Endothelial cell (in vitro differentiated cells): ENCODE measurements at places on chromosomes 6 and 20.

DNA sequence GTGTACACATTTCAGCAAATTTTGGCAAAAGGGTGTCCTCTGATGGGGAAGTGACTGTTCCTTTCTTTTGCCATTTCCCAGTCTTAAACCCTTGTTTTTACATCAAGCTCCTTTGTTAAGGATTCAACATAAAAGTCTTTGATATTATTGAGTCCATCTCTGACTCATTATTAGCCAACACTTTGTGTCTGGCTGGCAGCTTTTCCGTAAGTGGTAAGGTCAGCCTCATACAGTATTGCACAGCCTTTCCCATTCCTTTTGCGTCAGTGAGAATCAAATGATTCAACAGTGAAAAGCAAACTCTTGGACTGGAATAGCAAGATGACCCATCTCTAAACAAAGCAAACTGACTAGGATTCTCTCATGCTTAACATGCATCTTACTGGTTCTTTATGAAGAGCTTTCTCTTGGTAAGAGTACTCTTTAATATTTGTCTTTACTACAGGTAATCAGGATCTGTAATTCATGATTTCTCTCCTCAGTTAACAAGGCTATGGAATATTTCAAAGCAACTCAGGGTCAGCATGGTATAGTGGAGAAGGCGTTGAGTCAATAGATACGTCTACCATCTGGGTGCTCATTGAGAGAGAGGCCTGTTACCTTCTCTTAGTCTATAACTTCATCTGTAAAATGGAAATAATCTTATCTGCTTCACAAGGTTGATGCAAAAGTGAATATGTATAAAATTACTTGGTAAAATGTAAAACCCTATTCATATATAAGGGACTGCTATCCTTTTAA lies 183.6 kb downstream of the PRL start:
- no peak for DNase-seq

DNA sequence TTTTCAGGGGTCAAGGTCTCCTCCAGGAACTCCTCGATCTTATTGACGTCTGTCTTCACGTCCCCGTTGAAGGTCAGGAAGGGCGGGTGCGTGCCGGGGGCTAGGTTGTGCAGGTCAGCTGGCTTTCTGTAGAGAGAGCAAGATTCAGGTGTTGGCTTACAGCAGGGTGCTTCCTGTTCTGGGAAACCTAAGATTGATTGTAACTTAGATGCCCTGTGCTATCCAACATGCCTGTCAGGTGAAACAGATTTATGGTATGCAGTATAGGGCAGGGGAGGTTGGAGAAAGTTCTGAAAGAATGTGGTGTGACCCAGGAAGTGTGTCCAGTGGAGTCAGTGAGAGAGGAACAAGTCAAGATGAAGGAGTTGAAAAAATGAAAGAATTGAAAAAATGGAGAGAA lies 66.4 kb downstream of the CLIC5 start:
- DNase-seq, result no peak

GRCh38 chr20:56989516-56989915 lies 276.9 kb downstream of the BMP7 start:
- no peak for DNase-seq

- no peak for DNase-seq
These were observed 22.9 kb upstream of the TMEM170B start for GRCh38 chr6:11514672-11515071.

GRCh38 chr6:38011937-38012336 lies 192.4 kb downstream of the ZFAND3 start:
- no peak for DNase-seq

- no peak for DNase-seq
These were observed 41.0 kb downstream of the SNX14 start for GRCh38 chr6:85552652-85553051.

DNA sequence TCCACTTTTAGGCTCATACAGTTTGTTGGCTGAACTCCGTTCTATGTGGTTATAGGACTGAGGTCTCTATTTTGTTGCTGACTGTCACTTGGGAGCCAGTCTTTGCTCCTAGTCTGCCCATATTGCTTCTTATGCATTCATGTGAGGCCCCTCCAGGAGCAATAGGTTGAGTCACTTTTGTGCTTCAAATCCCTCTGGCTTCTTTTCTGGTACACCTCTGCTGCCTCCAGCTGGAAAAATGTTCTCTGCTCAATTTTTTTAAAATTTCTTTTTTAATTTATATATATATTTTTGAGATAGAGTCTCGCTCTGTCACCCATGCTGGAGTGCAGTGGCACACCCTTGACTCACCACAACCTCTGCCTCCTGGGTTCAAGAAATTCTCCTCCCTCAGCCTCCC lies 42.7 kb upstream of the NOX3 start:
- no peak for DNase-seq

DNA sequence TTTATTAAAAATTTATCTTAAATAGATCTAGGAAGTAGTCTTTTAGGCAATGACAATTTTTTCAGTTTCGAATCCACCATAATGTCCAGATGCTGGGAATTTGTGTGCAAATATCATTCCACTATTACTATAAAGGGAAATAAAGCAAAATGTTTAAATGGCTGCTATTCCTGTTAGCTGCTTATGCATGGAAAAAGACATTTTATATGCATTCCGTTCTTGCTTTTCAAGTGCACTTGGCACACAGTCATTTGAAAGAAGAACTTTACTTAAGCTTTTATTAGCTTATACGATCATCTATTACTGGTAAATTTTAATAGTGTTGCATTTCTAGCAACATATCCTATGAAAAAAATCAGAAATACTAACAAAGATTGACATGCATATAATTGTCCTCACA lies 42.0 kb downstream of the PRL start:
- DNase-seq, result no peak

- peak; percentile 49 for DNase-seq
These were observed 10.1 kb upstream of the NHSL1 start for GRCh38 chr6:138509371-138509770.

GRCh38 chr6:92682516-92683398 lies 736.6 kb downstream of the EPHA7 start:
- no peak for DNase-seq

DNA sequence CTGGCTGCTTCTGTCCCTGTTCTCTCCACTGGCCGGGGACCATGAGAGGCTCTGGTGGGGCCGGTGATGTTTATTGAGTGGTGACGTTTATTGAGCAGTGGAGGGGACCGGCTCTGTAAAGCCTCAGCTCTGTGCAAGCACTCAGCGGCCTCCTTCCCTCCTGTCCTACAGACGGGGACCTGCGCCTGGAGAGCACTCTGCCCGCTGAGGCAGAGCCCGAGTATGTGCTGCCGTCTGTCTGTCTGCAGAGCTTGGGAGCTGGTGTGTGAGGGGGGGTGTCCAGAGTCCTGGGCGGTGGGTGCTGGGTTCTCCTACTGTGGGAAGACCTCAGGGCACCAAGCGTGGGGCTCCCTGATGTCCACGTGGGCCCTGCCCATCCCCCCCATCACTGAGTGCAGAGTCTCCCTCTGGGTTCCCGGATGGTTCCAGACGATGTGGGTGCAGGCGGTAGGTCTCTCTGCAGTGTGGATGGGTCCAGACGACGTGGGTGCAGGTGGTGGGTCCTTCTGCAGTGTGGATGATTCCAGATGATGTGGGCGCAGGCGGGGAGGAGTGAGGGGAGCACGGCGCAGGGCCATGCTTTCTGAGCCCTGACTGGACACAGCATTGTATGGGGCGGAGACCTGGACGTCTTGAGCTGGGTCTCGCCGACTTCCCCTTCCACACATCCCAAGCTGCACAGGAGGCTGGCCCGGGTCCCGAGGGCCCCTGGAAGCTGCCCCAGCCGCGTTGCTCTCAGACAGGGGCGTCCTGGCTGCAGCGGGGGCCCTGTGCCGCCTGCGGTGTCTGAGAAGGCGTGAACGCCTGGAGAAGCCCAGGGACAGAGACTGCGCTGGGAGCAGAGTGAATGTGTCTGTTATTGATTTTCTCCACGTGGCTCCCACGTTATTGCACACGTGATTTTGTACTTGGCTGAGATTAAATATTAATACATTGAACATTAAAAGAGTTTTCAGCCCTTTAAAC lies 14.9 kb upstream of the BHLHE23 start:
- no peak for DNase-seq

DNA sequence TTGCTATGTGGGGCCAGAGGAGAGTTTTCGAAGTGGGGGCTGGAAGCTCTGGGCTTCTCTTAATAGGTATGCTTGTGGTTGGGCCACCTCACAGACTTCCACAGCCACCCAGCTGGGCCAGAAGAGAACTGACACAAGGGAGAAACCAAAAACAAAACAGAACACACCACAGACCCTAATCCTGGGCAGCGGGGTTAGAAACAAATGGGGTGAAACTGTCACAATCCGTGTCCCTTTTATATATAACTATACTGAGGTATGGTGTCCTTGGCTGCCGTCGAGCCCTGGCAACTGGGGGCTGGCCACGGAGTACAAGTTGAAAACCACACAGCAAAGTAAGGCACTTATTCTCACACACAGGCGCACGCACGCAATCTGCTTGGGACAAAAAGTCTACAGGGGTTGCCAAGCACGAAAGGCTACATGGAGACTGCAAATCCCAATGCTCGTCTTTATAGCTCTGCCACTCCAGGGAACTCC lies 78.3 kb downstream of the TRAM2 start:
- DNase-seq, result no peak

DNA sequence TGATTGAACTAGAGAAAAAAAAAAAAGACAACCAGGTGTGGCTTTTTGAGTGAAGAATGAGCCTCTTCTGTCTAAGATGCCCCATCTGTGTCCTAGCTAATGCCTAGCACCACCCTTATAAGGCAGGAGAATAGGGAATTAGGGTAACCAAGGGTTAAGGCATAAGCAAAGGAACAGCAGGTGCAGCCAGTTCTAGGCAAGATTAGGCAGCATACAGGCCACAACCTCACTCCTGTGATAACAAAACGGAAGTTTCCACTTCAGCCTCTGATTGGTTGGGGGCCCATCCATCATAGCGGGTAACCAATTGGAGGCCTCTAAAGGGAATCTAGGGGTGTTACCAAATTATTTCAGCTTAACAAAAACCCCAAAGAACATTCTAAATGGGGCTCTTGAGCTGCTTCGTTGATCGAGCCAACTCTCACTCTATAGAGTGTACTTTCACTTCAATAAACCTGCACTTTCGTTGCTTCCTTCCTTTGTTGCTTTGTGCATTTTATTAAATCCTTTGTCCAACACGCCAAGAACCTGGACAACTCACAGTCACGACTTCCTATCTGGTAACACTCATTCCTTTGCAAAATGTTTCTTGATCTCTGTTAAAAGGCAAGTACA lies 61.9 kb upstream of the TAGAP start:
- peak; percentile 65 for DNase-seq

DNA sequence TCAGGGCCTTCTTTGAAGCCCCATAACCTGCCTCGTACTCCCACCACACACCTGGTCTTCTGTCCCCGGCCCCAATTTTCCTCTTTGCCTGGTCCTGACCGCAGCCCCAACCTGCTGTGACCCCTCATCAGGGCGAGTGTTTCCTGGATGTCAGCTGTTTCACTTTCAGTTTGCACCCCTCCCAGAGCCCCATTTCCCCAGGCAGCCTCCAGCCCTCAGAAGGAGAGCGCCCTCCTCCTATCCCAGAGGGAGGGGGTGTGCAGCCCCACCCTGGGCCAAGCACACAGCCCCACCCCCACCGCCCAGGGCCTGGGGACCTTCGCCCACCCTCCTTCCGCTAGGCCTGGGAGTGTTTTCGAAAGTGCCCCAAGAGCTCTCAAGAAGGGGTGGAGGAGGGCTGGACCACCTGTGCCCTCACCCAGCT lies 1.5 kb downstream of the BAK1 start:
- no peak for DNase-seq

DNA sequence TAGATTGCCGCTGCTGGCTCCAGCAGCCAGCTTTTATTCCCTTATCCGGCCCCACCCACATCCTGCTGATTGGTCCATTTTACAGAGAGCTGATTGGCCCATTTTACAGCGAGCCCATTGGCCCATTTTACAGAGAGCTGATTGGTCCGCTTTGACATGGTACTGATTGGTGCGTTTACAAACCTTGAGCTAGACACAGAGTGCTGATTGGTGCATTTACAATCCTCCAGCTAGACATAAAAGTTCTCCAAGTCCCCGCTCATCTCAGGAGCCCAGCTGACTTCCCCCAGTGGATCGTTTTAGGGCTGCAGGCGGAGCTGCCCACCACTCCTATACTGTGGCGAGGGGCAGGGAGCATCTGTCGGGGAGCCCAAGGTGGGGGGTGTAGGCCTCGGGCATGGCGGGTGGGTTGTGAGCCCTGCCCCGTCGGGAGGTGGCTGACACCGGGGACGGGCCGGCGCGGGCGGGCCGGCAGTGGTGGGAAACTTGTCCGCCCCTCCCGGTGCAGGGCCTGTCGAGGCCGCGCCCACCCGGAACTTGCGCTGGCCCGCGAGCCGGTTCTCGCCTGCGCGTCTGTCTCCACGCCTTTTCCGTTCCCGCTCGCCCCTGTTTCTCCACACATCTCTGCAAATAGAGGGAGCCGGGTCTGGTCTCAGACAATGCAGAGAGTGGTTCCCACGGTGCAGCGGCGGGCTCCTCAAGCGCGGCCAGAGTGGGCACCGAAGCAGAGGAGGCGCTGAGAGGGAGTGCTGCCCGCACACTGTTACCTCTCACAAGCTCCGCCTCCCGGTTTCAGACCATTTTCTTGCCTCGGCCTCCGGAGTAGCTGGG lies 86.1 kb upstream of the STMND1 start:
- peak; percentile 30 for DNase-seq

DNA sequence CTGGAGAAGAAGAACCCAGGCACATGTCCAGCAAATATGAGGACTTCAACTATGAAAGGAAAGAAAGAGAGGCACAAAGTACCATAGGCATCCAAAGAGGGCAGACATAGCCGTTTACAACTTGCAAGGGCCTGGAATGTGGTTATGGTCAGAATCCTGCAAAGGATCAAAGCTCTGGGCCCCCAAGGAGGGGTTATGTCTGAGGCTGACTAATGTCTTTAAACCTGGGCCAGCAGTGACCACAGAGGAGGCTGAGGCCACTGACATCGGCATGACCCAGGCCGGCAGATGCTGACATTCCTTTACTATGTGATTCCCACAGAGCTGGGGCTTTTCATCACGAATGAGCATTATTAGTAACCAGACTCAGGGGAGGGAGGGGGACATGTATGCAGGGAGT lies 861.1 kb downstream of the DHX35 start:
- DNase-seq, result no peak

GRCh38 chr20:9838035-9838377 lies 870 bp downstream of the PAK5 start:
- no peak for DNase-seq

- no peak for DNase-seq
These were observed 115.4 kb downstream of the TENT5A start for GRCh38 chr6:81636930-81637568.

- peak; percentile 13 for DNase-seq
These were observed 79.8 kb upstream of the CHD6 start for GRCh38 chr20:41697861-41698559.

GRCh38 chr20:10369723-10370090 lies 64.3 kb downstream of the MKKS start:
- DNase-seq, result no peak

DNA sequence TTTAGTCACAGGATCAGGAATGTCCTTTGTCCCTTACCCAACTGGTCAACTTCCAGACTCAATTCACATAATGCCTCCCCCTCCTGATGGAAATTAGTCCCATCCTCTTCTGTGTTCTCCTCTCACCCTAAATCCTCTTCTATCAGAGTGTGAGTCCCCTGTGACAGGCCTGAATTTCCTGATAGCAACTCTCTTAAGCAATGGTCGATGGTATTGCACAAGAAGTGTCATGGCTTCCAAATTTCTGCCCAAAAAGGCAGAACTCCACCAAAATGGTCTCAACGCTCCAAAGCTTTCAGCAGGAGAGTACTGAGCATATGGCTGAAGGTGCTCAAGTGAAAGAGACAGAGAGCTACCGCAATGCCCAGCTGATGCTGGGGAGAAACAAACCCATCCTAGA lies 2.4 kb downstream of the PREP start:
- DNase-seq, result no peak
